Activated CD4-positive, alpha-beta memory T cell treated with anti-CD3 and anti-CD28 coated beads for 36 hours (primary cell): ENCODE measurements at places on chromosomes 7 and 10. TPM values are rescaled to one million over a fixed set of nuclear protein-coding genes. Genes with fewer than 3 reads are reported as not detected.
A peak's percentile ranks its signal among the peaks of the same experiment; 100 is the strongest.

- peak; percentile 40 for DNase-seq
These were observed 305.9 kb upstream of the MGMT start for GRCh38 chr10:129161150-129161549.

GRCh38 chr10:62053860-62054259 lies 152.4 kb downstream of the ARID5B start:
- no peak for DNase-seq

GRCh38 chr10:124645467-124646095 lies 98.6 kb downstream of the FAM53B start:
- no peak for DNase-seq

ANKRD61 gene
- 0.33 TPM for total RNA-seq

- DNase-seq = no peak
These were observed 4.2 kb downstream of the NT5C2 start for GRCh38 chr10:103188853-103189252.

GRCh38 chr7:47104206-47104549 lies 477.7 kb downstream of the TNS3 start:
- DNase-seq = no peak

GRCh38 chr10:84176836-84177474 lies 3.4 kb downstream of the GPR15LG start:
- no peak for DNase-seq

- no peak for DNase-seq
These were observed 5.4 kb downstream of the SAP25 start for GRCh38 chr7:100568176-100568895.

ATP6V1F gene
- total RNA-seq = 117 TPM

TMEM178B gene
- total RNA-seq = 0.81 TPM

GIMAP5 gene
- 48.3 TPM for total RNA-seq

DNA sequence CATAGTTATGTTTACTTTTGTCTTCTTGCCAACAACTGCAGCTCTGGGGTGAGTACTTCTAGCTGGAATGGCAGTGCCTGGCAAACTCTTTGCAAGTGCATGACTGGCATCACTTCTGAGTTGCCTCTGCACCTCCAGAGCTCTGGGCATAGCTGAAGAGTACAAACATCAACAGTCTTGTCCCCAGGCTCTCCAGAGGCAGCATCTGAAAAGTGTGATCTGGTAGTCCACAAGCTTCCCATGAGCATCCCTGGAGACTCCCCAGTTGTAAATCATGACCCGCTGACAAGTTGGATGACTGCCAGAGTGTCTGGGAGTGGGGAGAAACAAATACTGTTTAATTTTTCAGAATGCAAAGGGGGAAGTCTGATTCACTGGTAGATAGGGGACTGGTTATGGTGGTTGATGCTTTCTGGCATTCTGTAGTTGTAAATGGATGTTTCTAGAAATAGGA lies 138.9 kb upstream of the CDK13 start:
- no peak for DNase-seq

- DNase-seq = no peak
These were observed 229.3 kb downstream of the MAD1L1 start for GRCh38 chr7:2003451-2003930.

DNA sequence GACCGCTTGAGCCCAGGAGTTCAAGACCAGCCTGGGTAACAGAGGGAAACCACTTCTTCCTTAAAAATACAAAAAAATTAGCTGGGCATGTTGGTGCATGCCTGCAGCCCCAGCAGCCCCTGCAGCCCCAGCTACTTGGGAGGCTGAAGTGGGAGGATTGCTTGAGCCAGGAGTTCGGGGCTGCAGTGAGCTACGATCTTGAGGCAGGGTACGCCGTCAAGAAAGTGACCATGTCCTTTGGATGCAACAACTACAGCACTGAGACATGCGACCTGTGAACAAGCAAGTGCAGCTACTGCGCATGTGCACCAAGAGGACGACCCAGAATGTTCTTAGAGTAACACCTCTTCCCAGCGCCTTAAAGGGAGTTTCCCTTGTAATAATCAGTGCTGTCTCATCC lies 66.6 kb upstream of the ZNF479 start:
- DNase-seq = no peak

DNA sequence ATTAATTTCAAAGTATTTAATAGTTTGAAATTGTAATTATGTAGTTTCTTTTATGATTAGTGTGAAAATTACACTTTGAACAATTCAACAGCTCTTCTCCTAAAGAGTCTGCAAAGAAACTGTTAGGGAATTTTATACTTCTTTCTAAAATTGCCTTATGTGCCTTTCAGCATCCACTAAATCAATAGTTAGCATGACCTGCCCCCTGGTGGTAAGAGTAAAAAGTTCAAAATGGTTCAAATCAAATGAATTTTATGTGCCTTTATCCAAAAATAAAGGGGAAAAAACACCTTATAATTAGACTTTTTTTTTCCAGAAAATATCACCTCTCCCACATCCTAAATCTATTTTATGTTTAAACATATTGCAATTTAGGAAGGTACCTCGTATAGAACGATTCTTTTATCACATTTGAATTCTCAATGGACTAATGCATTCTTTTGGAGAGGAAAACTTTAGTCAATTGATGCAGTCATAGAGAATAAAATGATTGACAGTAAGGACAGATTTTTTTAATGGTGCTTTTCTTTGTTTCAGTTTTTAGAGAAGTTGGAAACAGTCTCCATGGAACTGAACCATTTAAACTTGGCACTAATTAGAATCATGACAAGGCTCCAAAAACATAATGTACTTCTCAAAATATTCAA lies 163.7 kb downstream of the SEMA3D start:
- no peak for DNase-seq

DNA sequence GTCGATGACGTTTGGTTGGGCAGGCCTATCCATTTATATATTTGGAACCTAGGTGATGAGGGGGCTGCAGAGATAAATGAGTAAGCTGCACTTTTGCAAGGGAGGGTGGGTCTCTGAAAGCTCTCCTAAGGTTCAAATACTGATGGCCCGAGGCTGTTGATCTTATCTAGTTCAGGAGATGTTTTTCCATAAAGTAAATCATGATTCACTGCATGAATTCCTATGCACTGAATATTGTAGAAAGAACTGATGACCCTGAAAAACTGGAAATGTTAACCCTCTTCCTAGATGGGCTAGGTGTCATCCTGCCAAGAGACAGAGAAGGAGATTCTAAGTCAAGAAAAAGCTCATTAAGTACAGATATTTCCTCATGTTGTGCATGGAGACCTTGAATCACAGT lies 459.9 kb downstream of the PLXNA4 start:
- DNase-seq = no peak

- peak; percentile 64 for DNase-seq
These were observed 559 bp downstream of the DBF4 start for GRCh38 chr7:87876869-87877234.

GRID2IP gene
- 0.21 TPM for total RNA-seq

DNA sequence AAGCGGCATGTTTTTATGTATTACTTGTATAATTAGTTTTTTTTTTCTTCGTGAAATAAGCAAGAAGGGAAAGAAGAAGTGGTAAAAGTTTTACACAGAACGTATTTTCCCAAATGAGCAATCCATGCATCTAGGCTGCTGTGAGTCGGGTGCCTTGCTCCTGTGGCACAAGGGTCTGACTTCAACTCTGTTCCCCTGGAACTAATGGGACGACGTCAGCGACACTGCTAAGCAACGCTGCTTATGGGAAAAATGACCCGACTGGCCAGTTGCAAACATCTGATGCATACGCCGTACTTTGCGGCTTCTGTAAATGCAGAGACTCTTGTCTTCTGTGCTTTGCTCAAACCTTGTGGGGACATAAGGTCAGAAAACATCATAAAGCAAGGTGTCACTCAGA lies 66.3 kb downstream of the MPP7 start:
- DNase-seq = no peak

DNA sequence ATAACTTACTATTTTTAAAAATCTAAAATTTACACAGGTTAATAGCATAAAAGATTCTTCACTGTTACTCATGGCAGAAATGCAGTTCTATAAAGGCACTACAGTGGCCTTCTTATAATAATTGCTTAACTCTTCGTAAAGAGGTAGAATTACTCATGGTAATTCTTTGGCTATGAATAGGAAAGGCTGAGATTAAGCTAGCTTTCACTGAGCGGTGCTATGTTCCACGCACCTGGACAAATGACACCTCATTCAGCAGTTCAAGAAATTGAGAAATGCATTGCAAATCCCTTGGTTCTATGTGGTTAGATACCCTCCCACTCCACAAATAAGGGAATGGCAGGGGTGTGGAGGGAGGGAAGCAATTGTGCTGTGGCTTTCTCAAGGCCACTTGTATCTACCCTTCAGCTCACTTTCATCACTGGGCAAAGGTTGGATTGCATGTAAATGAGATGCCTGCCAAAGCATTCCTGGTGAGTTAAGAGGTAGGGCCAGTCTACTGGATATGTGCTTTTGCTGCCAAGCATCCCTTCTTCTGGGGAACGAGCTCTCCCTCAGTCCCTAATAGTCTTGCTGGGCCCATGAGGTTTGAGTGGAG lies 210.9 kb downstream of the TEX36 start:
- DNase-seq = no peak

GFRA1 gene
- total RNA-seq = not detected

GRCh38 chr7:104156842-104157277 lies 51.0 kb downstream of the ORC5 start:
- no peak for DNase-seq

DNA sequence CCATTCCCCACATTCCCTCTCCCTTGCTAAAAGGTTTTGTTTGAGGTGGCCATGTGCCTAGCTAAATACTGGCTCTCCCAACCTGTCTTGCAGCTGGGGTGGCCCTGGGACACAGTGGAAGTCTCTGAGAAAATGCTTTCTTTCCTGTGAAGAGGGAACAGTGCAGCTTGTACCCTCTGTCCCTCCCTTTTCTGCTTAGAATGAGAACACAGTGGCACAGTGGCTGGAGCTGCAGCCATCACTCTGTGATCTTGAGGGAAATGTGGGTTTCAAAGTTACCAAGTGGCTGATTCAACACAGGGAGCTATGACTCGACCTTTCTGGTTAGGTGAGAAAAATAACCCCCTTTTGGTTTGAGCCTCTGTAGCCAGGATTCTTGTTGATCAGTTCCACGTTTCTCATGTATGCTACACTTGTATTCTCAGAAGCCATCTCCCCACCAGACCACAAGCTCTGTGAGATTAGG lies 62.7 kb upstream of the CARD11 start:
- DNase-seq = peak; percentile 80

ST8SIA6 gene
- total RNA-seq = not detected

GRCh38 chr10:63788152-63788821 lies 267.1 kb downstream of the REEP3 start:
- DNase-seq = no peak

SAMD9L gene
- 19.1 TPM for total RNA-seq

DNA sequence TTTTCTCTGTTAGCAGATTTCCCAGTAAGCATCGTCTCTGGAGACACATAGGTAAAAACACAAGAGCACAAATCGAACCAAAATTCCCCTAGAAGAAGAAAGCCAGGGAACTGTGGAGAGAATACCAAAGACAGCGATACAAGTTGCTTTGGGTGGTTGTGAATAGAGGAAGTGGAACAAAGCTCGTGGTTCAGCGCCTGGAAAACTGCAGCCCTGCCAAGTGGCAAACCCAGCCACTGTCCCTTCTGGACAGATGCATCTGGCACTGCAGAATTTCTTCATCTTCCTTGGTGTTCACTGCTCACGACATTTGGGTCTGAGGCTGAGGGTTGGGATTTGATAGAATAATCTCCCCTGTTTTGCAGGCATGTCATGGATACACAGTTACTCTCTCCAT lies 733.8 kb downstream of the PARD3 start:
- no peak for DNase-seq

BUD23 gene
- total RNA-seq = 92.0 TPM
